Posterior vena cava (tissue), 2 donors: ENCODE measurements at places on chromosomes 6 and 20. TPM values are rescaled to one million over a fixed set of nuclear protein-coding genes. Genes with fewer than 3 reads are reported as not detected.

DNA sequence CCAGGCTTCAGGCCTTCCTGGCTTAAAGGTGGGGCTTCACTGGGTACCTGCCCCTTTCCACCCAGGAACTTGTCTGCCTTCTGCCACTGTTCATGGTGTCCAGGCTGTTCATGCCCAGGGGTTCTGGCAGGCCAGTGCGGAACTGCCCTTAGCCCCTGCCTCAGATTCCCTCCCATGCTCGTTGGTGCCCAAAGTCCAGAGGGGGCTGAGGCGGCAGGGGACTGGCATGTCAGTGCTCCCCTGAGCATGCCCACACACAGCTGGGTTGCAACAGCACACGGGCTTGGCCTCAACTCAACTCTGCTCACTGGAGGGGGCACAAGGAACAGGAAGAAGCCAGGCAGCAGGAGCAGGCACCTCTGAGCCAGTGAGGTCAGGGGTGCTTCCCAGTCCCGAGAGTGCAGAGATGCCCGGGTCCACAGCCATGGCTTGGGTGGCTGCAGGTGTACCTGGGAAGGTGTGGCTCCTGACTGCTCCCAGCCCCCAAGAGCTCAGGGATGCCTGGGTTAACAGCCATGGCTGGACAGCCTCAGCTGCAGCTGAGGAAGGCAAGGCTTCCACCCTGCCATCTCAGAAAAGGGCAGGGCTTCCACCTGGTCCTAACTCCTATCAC is 845.9 kb downstream of the EYS start:
- DNase-seq, result peak; percentile 62

DNA sequence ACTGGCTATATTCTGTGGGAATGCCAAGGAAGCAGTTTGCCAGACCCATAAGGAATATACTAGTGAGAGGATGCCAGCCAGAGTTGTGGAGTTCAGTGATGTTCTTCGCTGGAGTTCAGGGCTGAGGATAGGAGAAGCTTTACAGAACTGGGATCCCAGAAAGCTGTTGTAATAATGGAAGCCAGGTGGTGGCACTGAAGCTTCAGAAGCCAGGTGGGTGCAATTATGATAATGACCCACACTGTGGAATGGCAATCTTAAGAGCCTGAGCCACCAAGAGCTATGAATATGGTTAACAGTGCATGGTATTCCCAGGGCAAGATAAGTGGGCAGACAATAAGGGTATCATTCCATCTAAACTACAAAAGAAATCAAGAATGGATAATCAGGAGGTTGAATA is 25.1 kb upstream of the ENPP1 start:
- DNase-seq, result no peak

GRCh38 chr6:158609455-158610155 is 34.9 kb downstream of the DYNLT1 start:
- DNase-seq, result no peak

Gene RNF182
- 0.24 TPM for total RNA-seq

GRCh38 chr6:73339340-73339739 is 14.7 kb downstream of the DPPA5 start:
- no peak for DNase-seq

Gene ADTRP
- 1.2 TPM for total RNA-seq
